ENCODE measurements at places on chromosomes 11 and 22.

DNA sequence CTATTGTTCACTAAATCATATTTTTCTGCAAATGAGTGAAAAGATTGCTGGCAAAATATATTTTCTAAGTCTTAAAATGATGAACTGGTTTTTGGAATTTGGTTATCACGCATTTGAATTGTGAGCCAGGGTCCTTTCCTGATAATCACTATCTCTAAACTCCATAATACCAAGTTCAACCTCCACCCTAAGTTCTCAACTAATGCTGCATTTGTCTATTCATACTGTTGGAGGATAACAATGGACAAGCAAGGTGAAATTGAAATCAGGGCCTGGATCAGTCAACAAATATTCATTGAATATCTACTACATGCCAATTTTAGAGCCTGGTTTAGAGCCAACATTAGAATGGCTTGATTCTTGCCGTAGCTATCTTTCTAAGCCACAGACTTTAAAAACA, 4.7 kb upstream of the PCF11 start:
- no peak for DNase-seq
- H3K36me3 ChIP-seq = peaks cover 2% of the 10 kb centered on the region
- no peaks in the 10 kb centered on the region for H3K27me3 ChIP-seq
- H3K4me1 ChIP-seq = no peaks in the 10 kb centered on the region

- no peaks in the 10 kb centered on the region for H3K36me3 ChIP-seq
- H3K27me3 ChIP-seq = peaks cover 32% of the 10 kb centered on the region
- DNase-seq = no peak
- peaks cover 21% of the 10 kb centered on the region for H3K4me1 ChIP-seq
- no peak overlapping the region for H3K27ac ChIP-seq
Observed at GRCh38 chr11:1546536-1547466, 25.3 kb downstream of the DUSP8 start.

- no peaks in the 10 kb centered on the region for H3K4me1 ChIP-seq
- no peak overlapping the region for H3K27ac ChIP-seq
- no peaks in the 10 kb centered on the region for H3K36me3 ChIP-seq
- DNase-seq = no peak
Observed at GRCh38 chr11:23555085-23555484, 694.8 kb upstream of the CCDC179 start.

- DNase-seq = no peak
- no peak overlapping the region for H3K27ac ChIP-seq
- no peak overlapping the region for H3K4me3 ChIP-seq
- H3K4me1 ChIP-seq = no peaks in the 10 kb centered on the region
Observed at GRCh38 chr11:109993786-109994185, 99.4 kb upstream of the ZC3H12C start.

DNA sequence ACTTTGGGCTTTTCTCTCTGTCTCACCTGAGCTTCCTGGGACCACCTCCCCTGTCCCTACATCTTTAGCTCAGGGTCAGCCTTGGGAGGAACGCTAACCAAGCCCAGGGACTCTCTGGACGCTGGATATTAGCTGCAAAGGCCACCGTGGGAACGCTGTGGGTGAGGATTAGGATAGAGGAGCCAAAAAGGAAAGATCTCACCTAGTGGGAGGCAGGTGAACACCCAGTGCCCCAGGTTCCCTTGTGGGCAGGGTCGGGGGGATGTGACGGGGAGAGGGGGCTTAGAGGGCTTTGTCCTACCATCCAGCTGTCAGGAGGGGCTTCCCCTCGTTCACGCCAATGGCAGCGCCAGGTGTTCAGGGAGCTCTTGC, 50.2 kb downstream of the LINC01488 start:
- no peaks in the 10 kb centered on the region for H3K36me3 ChIP-seq
- no peak for DNase-seq
- no peaks in the 10 kb centered on the region for H3K27me3 ChIP-seq
- no peak overlapping the region for H3K4me3 ChIP-seq

DNA sequence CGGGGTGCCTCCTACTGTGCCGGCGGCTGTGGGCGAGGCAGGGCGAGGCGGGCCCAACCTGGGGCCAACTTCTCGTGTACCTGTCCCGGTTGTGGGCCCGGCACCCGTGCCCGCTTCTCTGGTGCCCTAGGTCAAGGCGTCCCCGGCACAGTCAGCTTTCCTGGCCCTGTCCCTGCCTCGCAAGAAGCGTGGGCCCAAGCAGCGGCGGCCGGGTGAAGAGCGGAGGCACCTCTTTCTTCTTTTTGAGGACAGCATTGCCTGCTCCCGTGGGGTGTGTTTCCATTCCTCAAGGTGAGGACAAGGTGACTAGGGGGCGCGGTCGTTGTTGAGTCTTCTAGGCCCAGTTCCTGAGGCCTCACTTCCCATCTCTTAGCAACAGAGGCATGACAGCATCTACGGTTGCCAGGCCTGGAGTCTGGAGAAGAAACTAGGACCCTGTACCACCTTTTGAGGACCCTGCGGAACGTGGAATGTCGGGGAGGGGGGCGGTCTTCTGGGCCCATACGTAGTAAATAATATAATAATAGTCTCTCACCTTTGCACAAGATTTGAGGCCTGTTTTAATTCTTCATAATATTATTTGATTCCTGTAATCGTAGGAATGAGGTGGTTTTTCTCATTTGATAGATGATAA, 418 bp downstream of the ACO2 start:
- peak overlapping the region; percentile 97 for H3K27ac ChIP-seq
- no peak for DNase-seq
- H3K4me3 ChIP-seq = peak overlapping the region; percentile 81
- H3K36me3 ChIP-seq = peaks cover 32% of the 10 kb centered on the region
- H3K27me3 ChIP-seq = no peaks in the 10 kb centered on the region

GRCh38 chr11:97621282-97621681, 1231.5 kb downstream of the JRKL start:
- no peak for DNase-seq
- H3K4me3 ChIP-seq = no peak overlapping the region
- H3K27ac ChIP-seq = no peak overlapping the region
- no peaks in the 10 kb centered on the region for H3K4me1 ChIP-seq
- H3K27me3 ChIP-seq = no peaks in the 10 kb centered on the region
- no peaks in the 10 kb centered on the region for H3K36me3 ChIP-seq

GRCh38 chr11:18330921-18331320, 8.6 kb downstream of the GTF2H1 start:
- peaks cover 29% of the 10 kb centered on the region for H3K4me1 ChIP-seq
- H3K4me3 ChIP-seq = no peak overlapping the region
- no peak for DNase-seq
- peak overlapping the region; percentile 66 for H3K27ac ChIP-seq

- H3K4me1 ChIP-seq = no peaks in the 10 kb centered on the region
- no peak for DNase-seq
- no peak overlapping the region for H3K4me3 ChIP-seq
- H3K27me3 ChIP-seq = no peaks in the 10 kb centered on the region
- no peaks in the 10 kb centered on the region for H3K36me3 ChIP-seq
- H3K27ac ChIP-seq = no peak overlapping the region
Observed at GRCh38 chr11:83124636-83125424, 32.1 kb upstream of the PCF11 start.

DNA sequence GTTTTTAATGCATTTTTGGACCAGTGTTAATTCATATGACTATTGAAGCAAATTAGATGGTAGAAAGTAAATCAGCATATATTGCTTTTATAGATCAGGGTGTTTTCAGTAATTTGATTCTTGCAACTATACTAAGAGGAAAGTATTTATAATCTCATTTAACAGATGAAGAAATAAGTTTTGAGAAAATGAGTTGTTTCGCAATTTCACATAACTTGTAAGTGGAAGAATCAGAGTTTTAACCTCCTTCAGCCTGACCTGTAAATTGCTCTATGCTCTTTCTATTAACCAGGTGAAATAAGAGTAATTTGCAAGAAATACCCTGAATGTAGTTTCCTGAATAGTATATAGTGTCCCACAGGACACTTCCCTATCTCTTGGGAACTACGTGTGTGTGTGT, 1106.8 kb upstream of the RAG2 start:
- H3K36me3 ChIP-seq = no peaks in the 10 kb centered on the region
- H3K4me1 ChIP-seq = no peaks in the 10 kb centered on the region
- no peak overlapping the region for H3K4me3 ChIP-seq

- H3K36me3 ChIP-seq = no peaks in the 10 kb centered on the region
- no peak overlapping the region for H3K27ac ChIP-seq
- H3K4me1 ChIP-seq = no peaks in the 10 kb centered on the region
- H3K27me3 ChIP-seq = no peaks in the 10 kb centered on the region
- no peak overlapping the region for H3K4me3 ChIP-seq
- no peak for DNase-seq
Observed at GRCh38 chr22:46131151-46131587, 19.2 kb upstream of the PPARA start.

GRCh38 chr11:102007567-102008437, 39.4 kb upstream of the CFAP300 start:
- no peaks in the 10 kb centered on the region for H3K27me3 ChIP-seq
- DNase-seq = no peak
- no peaks in the 10 kb centered on the region for H3K4me1 ChIP-seq
- no peak overlapping the region for H3K27ac ChIP-seq
- H3K36me3 ChIP-seq = no peaks in the 10 kb centered on the region
- H3K4me3 ChIP-seq = no peak overlapping the region

- no peaks in the 10 kb centered on the region for H3K27me3 ChIP-seq
- no peaks in the 10 kb centered on the region for H3K4me1 ChIP-seq
- no peak overlapping the region for H3K4me3 ChIP-seq
- DNase-seq = no peak
Observed at GRCh38 chr22:26035523-26035922, 133.7 kb upstream of the SEZ6L start.

DNA sequence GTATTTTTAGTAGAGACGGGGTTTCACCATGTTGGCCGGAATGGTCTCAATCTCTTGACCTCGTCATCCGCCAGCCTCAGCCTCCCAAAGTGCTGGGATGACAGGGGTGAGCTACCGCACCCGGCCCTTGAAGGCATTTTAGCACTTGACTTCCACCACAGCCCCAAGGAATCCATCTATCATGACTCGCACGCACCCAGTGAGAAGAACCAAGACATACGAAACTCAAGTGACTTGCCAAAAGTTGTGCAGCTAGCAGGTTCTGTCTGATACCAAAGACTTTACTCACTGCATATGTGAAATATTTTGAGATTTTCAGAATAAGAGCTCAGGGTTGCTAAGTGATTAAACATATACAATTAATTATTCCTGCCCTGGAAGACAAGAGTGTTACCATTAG, 21.0 kb downstream of the FLI1 start:
- H3K27ac ChIP-seq = peak overlapping the region; percentile 67
- no peak overlapping the region for H3K4me3 ChIP-seq
- no peak for DNase-seq
- H3K4me1 ChIP-seq = peaks cover 65% of the 10 kb centered on the region

DNA sequence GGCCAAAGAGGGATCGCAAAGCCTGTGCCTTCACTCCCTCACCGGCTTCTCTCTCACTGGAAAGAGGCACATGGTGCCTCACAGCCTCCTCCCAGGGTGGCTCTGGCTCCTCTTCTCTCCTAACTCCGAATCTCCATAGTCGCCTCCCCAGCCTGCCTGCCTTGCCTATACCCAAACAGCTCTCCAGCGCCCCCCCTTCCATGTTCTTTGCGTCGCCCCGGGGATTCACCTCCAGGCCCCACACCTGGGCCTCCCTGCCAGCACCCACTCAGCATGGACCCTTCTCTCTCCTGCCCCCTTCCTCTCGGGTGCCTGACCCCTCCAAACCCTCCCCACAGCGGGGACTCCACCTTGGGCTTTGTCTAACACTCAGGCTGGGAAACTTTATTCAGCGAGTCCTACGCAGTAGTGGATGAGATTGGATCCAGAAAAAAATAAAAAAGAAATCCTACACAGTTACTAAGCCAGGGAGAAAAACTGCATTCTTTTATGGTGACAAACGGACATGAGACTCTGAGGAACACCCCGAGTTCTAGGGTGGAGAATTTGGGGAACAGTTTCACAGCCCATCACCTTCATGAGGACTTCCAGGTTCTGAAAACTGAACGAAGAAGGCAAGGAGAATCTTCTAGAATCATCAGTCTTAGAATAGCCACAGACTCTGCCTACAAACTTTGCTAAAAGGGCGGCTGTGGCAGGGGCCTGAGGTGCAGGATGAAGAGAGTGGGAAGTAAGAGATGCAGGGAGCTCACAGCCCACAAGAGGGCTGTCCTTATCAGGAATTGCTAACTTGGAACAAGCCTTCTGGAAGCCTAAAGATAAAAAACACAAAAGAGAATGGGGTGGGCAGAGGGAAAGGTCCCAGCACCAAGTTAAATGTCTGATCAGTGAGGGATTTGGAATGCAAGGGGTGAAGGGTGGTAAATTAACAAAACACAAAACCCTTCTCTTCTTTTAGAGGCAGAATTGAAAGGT, 5.3 kb downstream of the PPM1F start:
- no peak overlapping the region for H3K27ac ChIP-seq
- H3K36me3 ChIP-seq = peaks cover 11% of the 10 kb centered on the region
- peaks cover 12% of the 10 kb centered on the region for H3K4me1 ChIP-seq
- no peak for DNase-seq
- no peaks in the 10 kb centered on the region for H3K27me3 ChIP-seq
- no peak overlapping the region for H3K4me3 ChIP-seq

- no peaks in the 10 kb centered on the region for H3K27me3 ChIP-seq
- H3K27ac ChIP-seq = no peak overlapping the region
- DNase-seq = no peak
- H3K36me3 ChIP-seq = no peaks in the 10 kb centered on the region
Observed at GRCh38 chr11:1062075-1062820, 12.4 kb upstream of the MUC2 start.

GRCh38 chr11:134158023-134158422, 65.7 kb downstream of the NCAPD3 start:
- no peak for DNase-seq
- no peaks in the 10 kb centered on the region for H3K4me1 ChIP-seq
- no peak overlapping the region for H3K27ac ChIP-seq
- no peak overlapping the region for H3K4me3 ChIP-seq

DNA sequence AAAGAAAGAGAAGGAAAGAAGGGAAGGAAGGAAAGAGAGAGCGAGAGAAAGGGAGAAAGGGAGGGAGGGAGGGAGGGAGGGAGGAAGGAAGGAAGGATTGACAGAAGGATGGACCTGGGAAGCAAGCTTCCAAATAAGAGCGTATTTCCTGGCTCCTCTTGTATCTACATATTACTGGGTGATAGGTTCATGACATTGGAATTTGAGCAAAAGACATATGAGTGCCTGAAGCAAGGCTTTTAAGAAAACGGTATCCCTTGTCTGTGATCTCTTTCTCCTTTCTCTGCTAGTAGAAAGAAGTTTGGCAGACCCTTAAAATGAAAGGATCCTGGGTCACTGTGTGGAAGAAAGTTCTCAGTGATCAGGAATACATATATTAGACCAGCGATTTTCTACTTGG, 932.2 kb upstream of the CCDC90B start:
- H3K27me3 ChIP-seq = no peaks in the 10 kb centered on the region
- H3K4me1 ChIP-seq = no peaks in the 10 kb centered on the region
- no peak overlapping the region for H3K4me3 ChIP-seq
- no peak for DNase-seq

- no peak overlapping the region for H3K27ac ChIP-seq
- no peak overlapping the region for H3K4me3 ChIP-seq
- H3K36me3 ChIP-seq = no peaks in the 10 kb centered on the region
Observed at GRCh38 chr22:42228483-42228882, 42.0 kb downstream of the TCF20 start.

DNA sequence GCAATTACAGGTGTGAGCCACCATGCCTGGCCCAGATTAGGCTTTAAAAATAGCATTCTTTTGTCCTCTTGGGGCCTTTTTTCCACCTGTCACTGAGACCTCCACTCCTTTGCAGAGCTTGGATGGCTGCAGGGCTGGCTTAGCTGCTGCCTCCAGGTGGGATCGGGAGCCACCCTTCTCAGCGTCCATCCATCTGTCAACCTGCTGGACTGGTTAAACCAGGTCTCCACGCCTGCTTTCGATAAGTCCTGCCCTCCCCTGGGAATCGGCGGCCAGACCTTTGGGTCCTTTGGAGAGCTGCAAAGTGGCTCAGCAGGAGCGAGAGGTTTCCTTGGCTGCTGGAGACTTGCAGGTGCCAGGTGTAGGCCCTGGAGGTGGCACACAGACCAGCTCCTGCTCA, 23.4 kb upstream of the GRAMD4 start:
- H3K4me3 ChIP-seq = no peak overlapping the region
- no peak for DNase-seq
- no peaks in the 10 kb centered on the region for H3K36me3 ChIP-seq
- no peaks in the 10 kb centered on the region for H3K27me3 ChIP-seq
- no peaks in the 10 kb centered on the region for H3K4me1 ChIP-seq

Data from effector memory CD4-positive, alpha-beta T cell (primary cell).